ENCODE measurements at places on chromosomes 16 and 17.

DNA sequence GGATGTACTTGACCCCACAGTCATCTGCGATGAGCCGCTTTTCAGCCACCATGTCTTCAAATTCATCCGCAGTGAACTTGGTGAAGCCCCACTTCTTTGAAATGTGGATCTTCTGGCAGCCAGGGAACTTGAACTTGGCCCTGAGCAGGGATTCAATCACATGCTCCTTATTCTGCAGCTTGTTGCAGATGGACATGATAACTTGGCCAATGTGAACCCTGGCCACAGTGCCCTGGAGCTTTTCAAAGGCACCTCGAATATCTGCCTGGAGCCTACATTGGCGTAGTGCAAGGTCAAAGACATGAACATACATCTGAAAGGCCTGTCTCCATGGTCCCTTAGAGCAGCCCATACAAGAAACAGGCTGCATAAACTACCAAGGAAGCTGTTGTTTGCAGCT is 1.8 kb upstream of the TENT4B start:
- DNase-seq, result no peak

DNA sequence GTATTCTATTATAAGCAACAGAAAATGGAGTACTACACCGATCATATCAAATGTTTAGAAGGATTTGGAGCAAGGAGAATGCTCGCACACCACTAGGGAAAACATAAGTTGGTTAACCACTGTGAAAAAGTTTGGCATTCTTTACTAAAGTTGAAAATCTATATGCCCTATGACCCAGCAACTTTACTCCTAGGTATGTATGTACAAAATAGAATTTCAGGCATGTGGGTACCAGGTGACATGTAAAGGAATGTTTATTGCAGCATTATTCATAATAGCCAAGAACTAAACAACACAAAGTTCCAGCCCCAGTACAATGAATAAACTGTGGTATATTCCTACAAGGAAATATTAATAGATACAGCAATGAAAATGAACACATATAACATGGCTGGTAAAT is 5.8 kb upstream of the HBZ start:
- DNase-seq, result no peak

GRCh38 chr16:71648921-71649320 is 22.9 kb downstream of the MARVELD3 start:
- no peak for DNase-seq

DNA sequence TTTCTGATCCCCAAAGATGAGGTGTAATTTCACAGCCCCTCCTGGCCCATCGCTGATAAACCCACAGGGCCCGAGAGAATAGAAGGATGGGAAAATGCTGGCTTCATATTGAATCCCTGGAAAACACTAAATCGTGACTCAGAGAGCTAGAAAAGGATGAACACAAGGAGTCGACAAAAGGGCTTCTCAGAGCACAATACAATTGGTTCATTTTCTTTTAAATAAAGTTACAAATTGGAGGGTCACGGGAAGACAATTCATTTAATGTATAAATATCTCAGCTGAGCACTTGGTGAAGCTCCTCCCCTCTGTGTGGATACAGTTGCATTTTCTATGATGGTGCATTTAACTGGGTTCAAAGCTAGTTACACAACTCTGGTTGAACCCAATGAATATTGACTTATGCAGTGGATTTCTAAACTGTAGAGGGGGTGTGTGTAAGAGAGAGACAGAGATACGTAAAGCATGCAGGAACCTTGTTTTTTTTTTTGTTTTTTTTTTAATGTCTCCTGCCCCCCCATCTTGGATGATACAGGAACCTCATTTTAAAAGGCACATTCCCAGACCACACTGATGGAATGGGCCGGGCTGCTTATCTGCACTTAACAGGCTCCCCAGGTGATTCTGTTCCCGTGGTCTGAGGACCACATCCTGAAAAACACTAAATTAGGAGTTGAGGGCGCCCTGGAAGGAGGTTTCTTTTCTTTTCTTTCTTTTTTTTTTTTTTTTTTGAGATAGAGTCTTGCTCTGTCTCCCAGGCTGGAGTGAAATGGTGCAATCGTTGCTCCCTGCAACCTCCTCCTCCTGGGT is 14.1 kb downstream of the TTYH2 start:
- no peak for DNase-seq

All from immature natural killer cell (primary cell).